Stimulated activated effector memory CD8-positive, alpha-beta T cell treated with anti-CD3 and anti-CD28 coated beads, Interleukin-12 subunit alpha, Interleukin-12 subunit beta, amount 100 ng/mL, for 72 hours (primary cell): ENCODE measurements at places on chromosomes 3 and 15.

DNA sequence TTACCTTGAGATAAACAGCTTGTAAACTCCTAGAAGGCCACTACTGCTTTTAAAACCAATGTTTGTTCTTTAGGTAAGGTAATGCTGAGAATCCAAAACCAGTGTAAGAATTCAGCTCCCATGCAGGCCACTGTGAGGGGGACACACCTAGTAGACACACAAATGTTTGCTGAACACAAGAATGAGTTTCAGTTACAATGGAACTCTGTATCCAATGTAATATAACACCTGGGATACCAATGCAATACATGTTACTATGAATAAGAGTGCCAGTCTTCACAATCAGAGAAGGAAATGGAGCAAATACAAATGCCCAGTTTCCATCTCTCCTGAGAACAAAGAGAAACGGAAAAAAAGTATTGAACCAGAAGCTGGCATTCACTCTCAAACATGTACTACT, 65.9 kb downstream of the IGF2BP2 start:
- no peak for DNase-seq

GRCh38 chr3:123096126-123096525, 29.3 kb downstream of the PDIA5 start:
- DNase-seq: no peak

- no peak for DNase-seq
Observed at GRCh38 chr15:71627604-71628003, 182.8 kb upstream of the NR2E3 start.

DNA sequence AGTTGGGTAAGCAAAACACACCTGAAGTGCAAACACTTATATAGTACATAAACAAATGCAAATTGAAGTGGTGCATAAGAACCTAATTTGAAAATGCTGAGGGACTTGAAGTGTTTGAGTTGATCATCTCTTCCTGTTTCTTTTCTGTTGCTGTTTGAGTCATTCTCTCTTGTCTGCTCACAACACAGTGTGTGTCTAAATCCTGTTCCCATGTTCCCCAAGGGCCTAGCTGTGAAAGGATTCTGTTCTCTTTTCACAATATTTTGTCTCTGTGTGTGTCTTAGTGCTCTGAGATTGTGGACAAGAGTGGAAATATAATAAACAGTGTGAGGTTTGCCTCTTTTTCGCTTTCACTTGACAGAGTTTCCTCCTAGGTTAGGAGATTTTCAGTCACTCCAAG, 6.1 kb downstream of the CD96 start:
- no peak for DNase-seq

- DNase-seq: no peak
Observed at GRCh38 chr15:56038707-56039106, 45.3 kb upstream of the NEDD4 start.

- peak; percentile 69 for DNase-seq
Observed at GRCh38 chr3:17841190-17841828, 98.9 kb upstream of the TBC1D5 start.

DNA sequence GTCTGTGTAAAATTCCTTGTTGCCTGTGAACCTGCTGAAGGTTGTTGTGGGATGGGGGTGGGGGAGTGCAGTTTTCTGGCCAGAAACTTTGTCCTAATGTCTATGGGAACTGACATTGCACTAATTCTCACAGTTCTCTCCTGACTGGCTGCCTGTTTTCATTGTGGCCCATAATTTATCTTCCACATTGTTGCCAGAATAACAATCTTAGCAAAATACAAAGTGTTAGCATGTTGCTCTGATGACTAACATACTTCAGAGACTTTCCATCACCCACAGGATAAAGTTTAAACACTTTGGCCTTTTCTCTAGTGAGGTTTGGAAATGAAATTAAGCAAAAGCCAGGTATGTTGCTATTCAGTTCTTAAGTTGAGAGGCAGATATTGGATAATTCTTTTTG, 81.4 kb upstream of the TBC1D5 start:
- DNase-seq: no peak

DNA sequence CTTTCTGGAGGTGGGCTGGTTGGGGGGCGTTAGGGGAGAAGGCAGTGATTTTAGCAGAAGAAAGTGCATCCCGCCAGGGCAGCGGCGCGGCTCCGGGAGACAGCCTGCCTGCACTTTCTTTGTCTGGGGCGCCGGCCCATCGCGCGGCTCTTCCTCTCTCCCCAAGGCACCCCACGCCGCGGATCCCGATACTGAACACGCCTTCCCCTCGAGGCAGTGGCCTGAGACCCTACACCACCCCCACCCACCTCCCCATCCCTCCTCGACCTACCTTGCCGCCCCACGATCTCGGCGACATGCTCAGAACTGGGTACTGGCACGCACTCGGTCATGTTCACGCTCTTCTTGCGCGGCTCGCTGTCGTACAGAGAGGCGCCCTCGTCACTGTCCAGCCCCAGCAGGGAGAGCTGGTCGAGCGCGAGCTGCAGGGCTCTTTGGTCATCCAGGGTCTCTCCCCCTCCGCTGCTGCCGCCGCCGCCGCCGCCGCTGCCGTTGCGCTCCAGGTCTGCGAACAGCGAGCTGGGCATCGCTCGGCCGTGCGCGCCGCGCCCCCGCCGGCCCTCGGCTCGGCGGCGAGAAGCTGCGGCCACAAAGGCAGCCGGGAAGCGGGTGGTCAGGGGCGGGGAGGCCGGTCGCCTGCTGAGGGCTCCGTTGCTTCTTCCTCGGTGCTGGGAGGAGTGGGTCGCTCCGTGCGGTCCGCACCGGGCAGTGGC, 483 bp downstream of the MEX3B start:
- DNase-seq: peak; percentile 52

DNA sequence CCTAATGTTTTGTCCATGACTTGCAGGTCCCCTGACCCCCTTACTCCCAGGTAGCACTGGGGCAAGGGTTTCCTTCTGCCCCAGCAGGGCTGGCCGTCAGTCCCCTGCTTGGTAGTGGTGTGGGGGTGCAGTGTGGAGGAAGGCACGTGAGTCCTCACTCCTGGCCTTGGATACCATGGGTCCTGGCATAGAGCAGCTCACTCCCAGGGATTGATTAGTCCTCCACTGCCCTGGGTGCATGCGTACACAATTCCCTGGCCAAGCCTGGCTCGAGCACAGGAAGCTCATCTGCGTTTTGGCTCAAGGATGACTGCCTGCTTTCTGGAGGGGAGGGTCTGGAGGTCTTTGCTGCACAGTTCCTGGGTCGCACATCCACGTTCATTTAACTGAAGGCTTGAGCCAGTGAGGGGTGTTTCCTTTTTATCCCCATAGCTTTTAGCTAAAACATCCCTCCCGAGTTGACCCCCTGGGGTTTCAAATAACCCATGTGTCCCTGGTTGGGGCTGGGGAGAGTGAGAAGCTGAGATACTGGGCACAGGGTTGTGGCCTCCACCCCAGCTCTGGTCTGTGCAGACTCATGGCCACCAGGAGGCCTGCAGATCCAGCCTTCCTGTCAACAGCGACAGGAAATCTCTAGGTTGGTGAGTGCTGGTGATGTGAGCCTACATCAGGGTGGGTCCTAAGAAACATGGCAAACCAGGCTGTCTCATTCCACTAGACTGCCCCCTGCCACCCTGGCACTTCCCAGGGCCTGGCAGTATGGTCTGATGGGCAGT, 11.5 kb downstream of the HEMK1 start:
- DNase-seq: no peak

GRCh38 chr3:11549580-11550140, 94.1 kb downstream of the VGLL4 start:
- DNase-seq: no peak

- no peak for DNase-seq
Observed at GRCh38 chr3:127454968-127455367, 135.6 kb downstream of the TPRA1 start.

DNA sequence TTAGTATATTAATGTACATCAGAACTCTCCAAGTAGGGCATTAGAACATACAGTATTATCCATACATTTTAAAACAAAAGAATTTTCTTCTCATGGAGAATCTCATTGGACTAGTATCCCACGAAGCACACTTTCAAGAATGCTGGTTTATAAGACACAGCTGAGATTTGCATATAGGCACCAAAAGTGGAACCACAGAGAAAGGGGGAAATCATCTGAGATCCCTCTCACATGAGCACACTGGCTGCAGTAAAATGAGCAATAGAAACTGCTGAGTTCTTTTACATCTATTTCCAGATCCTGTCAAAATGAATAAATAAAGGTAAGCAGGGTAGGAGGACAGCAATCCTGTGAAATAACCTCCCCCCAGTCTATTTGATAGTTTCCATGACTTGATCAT, 665.3 kb downstream of the FHIT start:
- no peak for DNase-seq

DNA sequence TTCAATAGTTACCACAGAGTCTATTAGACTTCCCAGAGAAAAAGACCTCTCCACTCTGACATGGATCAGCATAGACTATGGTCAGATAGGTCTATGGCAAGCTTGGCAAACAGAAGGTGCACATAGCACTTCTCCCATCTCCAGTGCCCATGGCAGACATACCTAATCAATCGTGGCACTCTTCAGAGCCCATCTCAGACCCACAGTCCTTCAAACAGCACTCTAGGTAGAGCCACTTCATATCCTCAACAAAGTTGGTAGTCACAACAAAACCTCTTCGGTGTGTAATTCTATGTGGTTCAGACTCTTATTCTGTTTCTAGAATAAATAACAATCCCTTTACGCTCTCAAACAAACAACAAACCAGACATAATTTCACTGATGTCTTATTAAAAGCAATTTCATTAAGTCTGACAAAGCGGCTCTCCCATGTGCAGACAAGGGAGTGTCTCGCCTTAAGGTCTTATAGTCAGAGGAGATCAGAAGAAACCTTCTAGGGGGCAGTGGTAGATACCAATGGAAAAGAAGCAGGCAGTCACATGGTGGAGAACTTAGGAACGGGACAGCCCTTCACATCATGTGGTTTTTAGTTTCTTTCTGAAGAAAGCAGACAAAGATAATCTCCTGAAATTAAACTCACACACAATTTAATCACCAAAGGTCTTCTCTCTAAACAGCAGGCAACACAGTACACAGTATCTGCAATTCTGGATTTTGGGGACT, 483.4 kb downstream of the FOXP1 start:
- no peak for DNase-seq

- DNase-seq: no peak
Observed at GRCh38 chr3:193872265-193872753, 263.6 kb upstream of the HES1 start.

GRCh38 chr15:52068004-52068615, 44.5 kb downstream of the BCL2L10 start:
- DNase-seq: no peak

GRCh38 chr3:25246913-25247312, 181.2 kb upstream of the RARB start:
- DNase-seq: no peak

- no peak for DNase-seq
Observed at GRCh38 chr15:60718661-60719069, 239.7 kb upstream of the ICE2 start.

GRCh38 chr3:105353485-105354161, 13.1 kb upstream of the ALCAM start:
- no peak for DNase-seq

DNA sequence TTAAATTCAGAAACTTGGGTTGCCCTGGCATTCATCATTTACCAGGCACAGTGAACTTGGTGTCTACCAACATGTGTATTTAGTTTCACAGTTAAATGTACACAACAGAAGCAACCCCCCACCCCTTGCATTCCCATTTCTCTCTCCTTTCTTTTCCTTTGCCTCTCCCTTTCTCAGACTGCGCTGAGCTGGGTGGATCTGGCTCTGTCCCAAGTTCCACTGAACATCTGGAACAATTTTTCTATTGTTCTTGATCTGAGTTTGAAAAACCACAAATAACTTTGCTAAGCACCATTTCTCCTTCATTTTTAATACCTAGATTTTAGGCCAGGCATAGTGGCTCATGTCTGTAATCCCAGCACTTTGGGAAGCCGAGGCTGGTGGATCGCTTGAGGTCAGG, 242.2 kb downstream of the ABHD5 start:
- no peak for DNase-seq

- DNase-seq: no peak
Observed at GRCh38 chr3:159069091-159069490, 267.2 kb downstream of the MFSD1 start.

- no peak for DNase-seq
Observed at GRCh38 chr15:99019558-99020540, 12.3 kb upstream of the PGPEP1L start.

DNA sequence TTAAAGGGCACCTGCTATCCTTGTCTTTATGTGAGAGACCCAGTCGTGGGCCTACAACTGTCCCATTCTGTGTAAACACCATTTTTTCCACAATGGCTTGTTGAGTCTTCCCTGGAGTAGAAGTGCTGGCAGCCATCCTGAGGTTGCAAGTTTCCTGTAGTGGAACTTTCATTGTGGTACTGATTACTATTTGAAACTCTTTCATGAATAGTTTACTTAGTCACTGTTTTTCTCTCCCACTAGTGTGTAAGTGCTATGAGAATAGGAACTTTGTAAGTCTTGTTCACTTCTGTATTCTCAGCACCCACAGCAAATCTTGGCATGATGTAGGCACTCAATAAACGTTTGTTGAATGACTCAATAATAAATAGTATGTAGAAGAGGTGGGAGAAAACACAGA, 48.6 kb downstream of the RARB start:
- DNase-seq: no peak

GRCh38 chr3:57951066-57951882, 56.9 kb upstream of the FLNB start:
- no peak for DNase-seq

DNA sequence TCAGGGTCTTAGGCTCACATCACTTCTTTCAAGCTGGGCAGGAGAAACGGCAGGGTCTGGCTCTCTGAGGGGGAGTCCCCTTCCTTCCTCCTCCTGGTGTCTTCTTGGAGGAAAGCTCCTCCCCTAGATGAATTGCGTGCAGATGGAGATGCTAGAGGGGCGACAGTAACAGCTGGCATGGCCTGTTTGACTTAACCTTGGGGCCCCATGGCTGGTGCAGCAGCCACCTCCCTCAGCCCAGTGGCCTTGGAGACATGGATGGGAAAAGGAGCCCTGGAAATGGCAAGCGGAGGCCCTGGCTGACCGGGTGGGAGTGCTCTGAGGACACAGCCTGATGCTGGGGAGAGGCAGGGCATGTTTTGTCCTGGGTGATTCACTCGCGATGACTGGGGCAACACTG, 20.2 kb downstream of the PAK6 start:
- DNase-seq: no peak

DNA sequence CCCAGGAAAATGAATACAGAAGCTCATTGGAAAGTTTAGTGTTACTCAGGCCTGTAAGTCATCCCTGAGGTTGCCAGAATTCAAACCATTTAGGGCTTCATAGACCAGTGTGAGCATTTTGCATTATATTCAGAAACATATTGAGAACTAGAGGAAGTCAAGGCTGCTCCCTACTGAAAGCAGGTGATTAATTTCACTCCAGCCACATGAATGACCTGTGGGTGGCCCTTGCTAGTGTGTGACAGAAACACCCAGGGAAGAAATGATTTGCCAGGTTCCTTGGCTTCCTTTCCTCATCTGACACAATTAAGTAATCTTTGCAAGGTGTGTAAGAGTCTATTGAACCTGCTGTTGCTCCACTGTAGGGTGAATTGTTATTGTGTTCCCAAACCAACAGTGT, 61.8 kb downstream of the GAP43 start:
- DNase-seq: no peak

GRCh38 chr3:160169139-160169976, 55.9 kb upstream of the C3orf80 start:
- DNase-seq: no peak

- no peak for DNase-seq
Observed at GRCh38 chr15:58378241-58379085, 53.3 kb upstream of the LIPC start.
